ENCODE measurements at places on chromosomes 7 and 10.

GRCh38 chr7:54769203-54769602 lies 10.2 kb upstream of the SEC61G start:
- no peak for DNase-seq

DNA sequence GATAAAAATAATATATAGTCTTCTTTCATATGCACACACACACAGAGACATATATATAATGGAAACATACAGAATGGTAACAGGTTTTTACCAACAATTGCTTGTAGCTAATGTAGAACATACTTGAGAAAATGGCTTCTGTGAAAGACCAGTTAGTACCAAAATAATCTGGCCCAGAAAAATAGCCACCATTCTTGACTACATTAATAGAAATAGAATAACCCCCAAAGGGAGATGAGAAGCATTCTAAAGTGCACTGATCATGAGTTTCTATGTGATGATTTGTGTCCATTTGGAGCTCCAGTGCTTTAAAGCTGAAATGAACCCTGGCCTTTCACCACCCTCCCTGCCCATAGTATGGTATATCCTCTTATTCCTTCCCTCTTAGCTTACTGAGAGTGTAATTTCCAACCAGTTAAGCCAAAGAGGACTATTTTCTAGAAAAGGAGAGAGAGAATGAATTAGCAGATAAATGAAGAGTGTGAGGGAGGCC lies 22.9 kb upstream of the IFIT2 start:
- DNase-seq = no peak

- DNase-seq = no peak
Measured at GRCh38 chr7:78015574-78016260, 217.1 kb downstream of the PHTF2 start.

DNA sequence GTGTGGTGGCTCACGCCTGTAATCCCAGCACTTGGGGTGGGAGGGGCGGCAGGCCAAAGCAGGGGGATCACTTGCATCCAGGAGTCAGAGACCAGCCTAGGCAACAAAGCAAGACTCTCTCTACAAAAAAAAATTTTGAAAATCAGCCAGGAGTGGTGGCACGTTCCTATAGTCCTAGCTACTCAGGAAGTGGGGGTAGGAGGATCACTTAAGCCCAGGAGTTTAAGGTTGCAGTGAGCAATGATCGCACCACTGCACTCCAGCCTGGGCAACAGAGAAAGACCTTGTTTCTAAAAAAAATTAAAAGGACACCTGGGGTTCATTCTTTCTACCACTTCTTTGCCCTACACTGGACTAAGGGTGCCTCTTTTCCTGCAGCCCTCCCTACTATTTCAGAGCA lies 15.1 kb downstream of the WAPL start:
- DNase-seq = no peak

DNA sequence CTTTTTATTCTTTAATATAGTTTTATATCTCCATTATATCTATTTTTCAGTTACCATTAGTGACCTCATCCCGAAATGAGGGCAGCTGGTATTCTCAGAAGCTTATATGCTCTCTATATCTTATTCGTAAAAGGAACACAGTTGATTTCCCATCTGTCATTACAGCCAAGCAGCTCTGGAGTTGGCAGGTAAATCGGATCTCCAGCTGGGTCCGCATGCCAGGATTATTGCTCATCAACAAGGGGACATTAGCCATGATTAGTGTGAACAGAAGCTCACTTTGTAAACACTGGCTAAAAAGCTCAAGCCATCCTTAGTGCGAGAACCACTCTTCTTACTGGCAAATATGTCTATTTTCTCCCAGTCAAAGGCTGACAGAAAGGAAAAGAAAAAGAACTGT lies 180.3 kb downstream of the NPSR1 start:
- no peak for DNase-seq

DNA sequence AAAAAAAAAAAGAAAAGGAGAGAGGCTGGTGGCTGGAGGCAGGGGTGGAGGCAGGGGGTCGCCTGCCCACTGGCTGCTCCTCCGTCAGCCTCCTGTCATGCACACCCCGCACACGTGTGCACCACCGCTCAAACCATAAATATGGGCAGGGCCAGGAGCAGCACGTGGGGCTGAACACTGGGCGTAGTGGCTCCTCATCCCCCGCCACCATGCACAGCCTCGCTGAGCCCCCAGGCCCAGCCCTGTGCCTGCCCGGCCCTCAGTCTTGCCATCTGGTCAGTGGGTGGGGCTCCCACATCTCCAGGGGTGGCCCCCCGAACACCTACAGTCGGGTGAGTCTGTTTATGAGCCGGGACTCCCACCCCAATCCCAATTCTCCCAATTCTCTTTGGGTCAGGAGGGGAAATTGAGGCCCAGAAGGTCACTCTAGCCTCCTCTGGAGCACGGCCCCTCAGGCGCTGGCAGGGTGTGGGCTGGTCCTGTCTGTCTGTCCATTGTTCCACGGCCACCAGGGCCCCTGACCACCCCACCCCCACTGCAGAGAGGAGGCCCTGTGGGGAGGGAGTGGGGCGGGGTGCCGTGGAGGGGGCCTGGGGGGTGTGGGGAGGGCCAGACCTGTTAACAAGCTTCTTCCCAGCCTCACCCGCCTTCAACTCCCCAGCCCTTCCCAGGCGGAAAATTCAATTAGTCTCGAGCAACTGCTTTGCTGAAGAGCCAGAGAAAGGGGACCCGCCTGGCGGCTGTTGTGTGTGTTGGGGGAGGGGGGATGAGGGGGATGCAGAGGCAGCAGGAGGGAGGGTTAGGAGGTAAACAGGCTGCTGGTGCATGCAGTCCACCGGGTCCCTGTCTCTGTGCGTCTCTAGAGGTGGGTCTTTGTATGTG lies 19.5 kb upstream of the GRIFIN start:
- DNase-seq = no peak
